ENCODE measurements at places on chromosomes 11 and 22. TPM values are rescaled to one million over a fixed set of nuclear protein-coding genes. Genes with fewer than 3 reads are reported as not detected.
A peak's percentile ranks its signal among the peaks of the same experiment; 100 is the strongest.

GRCh38 chr22:48899523-48900326 lies 927.9 kb downstream of the BRD1 start:
- no peak for DNase-seq

The ANGPTL5 gene
- polyA plus RNA-seq, result 0.16 TPM

The SGSM1 gene
- 0.71 TPM for polyA plus RNA-seq

- no peak for DNase-seq
Observed at GRCh38 chr11:1888347-1888753, 3.3 kb downstream of the PRR33 start.

DNA sequence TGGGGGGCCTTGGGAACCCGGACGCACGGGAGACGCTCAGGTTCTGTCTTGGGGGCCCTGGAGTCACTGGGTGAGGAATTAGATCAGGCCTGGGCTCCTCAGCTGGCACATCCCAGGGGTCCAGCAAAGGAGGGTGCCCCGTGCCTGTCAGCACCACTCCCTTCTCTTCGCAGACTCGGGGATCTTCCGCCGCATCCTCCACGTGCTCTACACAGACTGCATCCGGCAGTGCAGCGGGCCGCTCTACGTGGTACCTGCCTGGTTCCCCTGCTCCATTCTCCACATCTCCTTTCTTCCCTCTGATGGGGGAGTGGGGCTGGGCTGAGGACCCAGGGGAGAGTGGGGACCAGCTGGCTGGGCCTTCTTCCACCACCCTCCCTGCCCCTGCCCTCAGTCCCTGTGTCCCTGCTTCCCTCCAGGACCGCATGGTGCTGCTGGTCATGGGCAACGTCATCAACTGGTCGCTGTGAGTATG lies 6.7 kb upstream of the TAGLN start:
- no peak for DNase-seq

- DNase-seq, result no peak
Observed at GRCh38 chr22:28095316-28096095, 176.4 kb upstream of the PITPNB start.

The NPTXR gene
- 1.3 TPM for polyA plus RNA-seq

The CCDC90B gene
- 68.4 TPM for polyA plus RNA-seq

The HARBI1 gene
- polyA plus RNA-seq, result 3.6 TPM

- no peak for DNase-seq
Observed at GRCh38 chr22:37287550-37287951, 5.2 kb downstream of the CYTH4 start.

The DDTL gene
- polyA plus RNA-seq, result 3.1 TPM

GRCh38 chr22:46196278-46196677 lies 46.0 kb downstream of the PPARA start:
- DNase-seq, result no peak

DNA sequence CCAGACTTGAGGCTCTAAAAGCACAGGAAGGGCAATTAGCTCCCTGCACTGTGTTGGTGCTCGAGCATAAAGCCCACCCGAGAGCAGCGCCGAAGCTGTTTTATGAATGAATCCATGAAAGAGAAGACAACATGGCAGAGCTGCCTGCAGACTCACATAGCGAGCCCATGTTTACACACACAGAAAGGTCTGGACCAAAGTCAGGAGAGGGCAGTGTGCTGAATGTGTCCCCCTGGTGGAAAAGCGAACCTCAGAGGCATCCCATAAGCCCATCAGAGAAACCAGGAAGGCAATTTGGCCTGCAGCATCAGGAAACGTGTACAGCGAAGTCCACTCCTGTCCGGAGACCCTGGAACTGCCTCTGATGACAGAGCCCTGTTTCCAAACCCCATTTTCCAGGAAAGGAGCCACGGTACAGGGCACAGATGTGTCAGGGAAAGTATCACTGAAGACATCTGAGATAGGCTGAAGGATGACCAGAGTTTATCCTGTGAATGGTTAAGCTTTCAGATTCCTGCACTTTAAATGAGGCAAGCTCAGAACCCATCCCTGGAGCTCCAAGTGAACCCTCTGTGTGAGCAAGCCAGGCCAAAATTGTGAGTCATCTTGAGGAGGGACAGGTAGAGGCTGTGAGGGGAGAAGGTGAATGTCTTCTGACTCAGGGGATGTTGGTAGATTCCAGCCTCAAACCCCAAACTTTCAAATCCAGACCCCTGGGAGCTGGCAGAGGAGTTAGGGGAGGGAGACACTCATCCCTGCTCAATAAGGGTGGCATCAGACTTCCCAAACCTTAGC lies 36.9 kb downstream of the CHRDL2 start:
- DNase-seq, result no peak

DNA sequence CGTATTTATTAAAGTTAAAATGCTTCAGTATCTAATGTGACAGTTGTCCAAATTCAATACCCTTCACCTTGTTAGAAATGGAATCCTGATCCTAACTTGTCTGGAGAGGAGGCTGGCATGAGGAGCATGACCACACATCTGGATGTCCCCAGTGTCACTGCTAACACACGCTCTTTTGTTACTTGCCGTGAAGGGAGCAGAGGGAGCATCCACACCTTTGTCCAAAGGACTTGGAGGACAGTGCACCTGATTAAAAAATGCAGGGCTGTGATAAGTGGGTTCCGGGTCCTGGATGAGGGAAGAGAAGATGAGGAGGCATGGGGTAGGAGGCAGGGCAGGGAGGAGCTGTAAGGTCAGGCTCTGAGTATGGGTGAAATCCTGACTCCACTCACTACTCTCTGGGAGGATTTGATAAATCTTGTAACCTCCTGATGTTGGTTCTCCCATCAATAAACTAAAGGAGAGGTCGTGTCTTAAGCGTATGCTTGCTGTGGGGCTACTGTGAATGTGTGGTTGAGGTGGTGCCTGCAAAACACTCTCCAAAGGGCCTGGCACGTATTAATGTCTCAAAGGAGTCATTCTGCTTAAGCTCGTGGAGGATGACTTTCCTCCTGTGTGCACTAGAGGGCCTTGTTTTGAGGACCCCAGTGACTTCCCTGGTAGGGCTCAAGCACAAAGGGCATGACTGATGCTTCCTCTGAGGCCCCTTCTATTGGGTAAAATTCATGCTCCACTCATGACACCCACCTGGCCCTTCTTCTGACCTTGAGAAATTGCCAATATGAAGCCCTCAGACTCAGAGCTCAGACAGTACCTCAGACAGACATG lies 16.8 kb upstream of the IGLL5 start:
- DNase-seq, result no peak

- DNase-seq, result no peak
Observed at GRCh38 chr22:42283278-42284201, 13.1 kb upstream of the TCF20 start.

- DNase-seq, result no peak
Observed at GRCh38 chr11:69131644-69132300, 24.0 kb upstream of the SMIM38 start.

- no peak for DNase-seq
Observed at GRCh38 chr11:43021466-43021865, 290.3 kb upstream of the API5 start.

DNA sequence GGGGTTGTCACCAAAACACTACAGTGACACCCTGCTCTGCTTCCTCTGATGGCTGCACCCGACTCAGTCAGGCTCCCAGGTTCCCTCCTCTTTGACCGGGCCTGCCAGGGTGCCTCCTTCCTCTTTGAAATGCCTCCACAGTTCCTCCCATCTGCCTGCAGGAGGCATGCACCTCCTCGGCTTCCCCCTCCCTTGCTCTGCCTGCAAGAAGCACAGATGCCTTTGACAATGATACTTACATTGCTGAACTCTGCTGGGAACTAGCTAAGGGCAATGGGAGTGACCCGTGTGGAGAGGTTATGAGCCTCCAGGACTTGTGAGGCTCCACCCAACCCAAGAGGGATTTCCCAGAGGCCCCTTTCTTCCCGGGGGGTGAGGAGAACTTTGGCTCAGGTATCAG lies 674.1 kb downstream of the OPCML start:
- no peak for DNase-seq

The ART1 gene
- polyA plus RNA-seq, result 0.02 TPM

DNA sequence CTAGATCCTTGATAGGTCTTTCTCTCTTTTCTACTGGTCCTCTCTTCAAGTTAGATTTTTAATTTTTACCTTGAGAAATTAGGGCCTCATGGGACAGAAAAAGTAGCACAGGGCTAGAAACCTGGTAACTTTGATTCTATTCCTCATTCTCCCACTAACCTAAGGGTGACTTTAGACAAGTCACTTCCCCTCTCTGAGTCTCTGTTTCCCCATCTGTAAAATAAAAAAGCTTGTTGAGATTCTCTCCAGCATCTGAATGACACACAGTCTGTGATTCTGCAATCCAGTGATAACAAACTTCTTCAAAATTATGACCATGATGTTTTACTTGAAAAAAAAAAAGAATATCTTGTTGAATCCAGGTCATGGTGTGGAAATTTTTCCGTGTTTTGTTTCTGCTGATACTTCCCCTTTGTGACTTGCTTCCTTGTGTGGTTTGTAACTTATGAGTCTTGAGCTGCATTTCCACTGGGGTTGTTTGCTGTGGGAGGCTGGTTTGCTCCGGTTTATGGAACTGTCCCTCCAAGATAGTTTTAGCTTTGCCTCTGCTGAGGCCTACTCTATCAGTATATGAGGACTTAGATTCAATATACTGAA lies 9.8 kb upstream of the MPEG1 start:
- no peak for DNase-seq

The TPP1 gene
- polyA plus RNA-seq, result 59.4 TPM

- no peak for DNase-seq
Observed at GRCh38 chr11:3167143-3168119, 2.3 kb upstream of the OSBPL5 start.

DNA sequence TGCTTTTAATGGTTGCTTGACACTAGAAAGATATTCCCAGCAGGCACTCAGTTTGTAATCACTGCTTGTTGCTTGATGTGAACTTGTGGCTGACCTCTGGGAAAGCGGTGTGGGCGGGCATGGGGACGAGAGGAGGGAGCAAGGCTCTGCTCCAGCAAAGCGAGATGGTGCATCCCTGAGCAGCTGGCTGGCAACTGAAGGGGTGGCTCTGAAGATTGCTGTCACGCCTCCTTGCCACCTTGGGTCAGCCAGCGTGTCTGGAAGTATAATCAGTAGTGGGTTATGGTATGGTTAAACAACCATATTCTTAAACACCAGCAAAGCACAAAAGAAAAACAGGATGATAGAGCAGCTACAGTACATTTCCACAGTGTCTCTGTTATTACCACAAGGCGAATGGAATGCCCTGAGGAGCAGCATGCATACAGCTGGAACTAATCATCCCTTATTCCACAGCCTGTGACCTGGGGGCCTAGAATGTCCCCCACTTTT lies 124.5 kb downstream of the TRIM44 start:
- DNase-seq, result no peak

The PRG3 gene
- polyA plus RNA-seq, result 2.5 TPM

The POTEH gene
- 0.02 TPM for polyA plus RNA-seq

GRCh38 chr11:36751335-36751781 lies 153.3 kb upstream of the RAG2 start:
- DNase-seq, result peak; percentile 25

The DRD4 gene
- 0.82 TPM for polyA plus RNA-seq

All from thymus (tissue), 14 donors.